ENCODE measurements at places on chromosomes 3 and 15.

- no peak for DNase-seq
Observed at GRCh38 chr15:40050788-40051470, 11.9 kb upstream of the SRP14 start.

GRCh38 chr3:169822983-169823382 is 10.3 kb upstream of the LRRC34 start:
- no peak for DNase-seq

DNA sequence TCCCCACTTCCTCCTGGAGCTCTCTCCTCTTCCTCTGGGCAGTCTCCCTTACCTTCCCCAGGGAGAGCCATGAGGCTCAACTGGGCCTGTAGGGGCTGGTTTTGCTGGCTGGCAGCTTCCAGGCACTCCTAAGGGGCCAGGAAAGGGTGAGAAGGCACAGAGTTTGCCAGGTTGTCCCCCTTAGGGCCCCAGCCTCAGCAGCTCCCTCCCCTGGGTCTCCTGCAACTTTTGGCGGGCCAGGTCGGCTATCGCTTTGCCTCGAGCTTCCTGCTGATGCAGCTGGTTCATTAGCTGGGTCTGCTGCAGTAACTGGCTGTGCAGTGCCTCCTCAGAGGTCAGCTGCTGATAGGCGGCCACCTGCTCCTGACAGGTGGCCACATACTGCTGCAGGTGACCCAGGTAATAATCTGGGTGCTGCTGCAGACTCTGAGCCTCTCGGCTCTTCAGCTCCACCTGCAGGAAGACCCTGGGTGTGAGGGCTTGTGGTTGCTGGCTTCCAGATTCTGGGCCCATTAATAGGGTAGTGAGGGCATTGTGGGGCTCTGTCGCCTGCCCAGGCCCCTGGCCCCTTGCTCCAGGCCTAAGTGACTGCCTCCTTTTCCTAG is 29.7 kb upstream of the OR4F6 start:
- DNase-seq: peak; percentile 16

- DNase-seq: no peak
Observed at GRCh38 chr3:13706886-13707285, 158.0 kb downstream of the FBLN2 start.

DNA sequence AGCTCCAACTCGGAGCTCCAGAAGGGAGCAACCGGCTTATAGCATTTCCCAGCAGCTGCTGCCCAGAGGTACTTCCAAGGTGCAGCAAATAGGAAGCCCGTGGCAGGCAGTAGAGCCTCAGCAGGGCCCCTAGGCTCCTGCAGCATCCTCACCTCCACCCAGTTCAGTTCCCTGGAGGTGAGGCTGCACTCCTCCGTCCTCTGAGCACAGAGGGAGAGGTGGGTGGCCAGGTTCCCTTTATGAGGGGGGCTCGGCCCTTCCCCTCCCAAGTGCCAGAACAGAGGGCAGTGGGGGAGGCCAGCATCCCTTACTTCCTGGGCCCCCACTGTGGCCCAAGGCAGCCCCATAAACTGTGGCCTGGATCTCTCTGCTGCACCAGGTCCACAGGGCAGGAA is 150.2 kb downstream of the ATP10A start:
- no peak for DNase-seq

DNA sequence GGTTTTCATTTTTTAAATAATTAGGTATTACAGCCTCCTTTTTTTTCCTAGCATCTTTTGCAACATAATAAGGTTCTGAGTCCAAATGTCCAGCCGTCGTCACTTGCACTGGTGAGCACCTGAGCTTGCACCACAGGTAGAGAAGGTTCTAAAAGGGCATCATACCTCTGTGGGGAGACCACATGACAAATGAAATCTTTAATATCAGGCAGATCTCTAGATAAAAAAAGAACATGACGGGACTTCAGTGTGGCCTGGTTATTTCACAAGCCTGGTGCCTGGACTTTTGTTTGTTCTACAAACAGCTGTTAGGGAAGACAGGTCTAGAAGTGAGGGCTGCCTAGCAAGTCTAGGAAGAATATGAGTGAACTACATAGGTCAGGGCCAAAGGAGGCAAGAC is 3.6 kb downstream of the ZBED2 start:
- no peak for DNase-seq

DNA sequence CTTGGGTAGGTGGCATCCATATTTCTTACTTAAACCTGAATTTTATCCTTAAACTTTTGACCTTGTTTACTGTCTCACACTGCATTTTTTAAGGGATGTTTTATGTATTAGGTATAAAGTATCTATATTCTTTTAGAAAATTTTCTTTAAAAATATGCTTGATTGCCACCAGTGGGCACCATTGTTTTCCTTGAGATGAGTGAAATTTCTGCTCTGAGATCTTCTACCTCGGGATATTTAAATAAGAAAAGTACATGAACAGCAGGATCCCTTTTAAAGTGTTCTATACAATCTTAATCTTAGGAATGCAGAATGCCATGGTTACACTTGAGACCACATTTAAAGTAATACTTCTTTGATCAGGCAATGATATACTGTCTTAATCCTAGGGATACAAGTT is 108.7 kb downstream of the SLMAP start:
- no peak for DNase-seq

- DNase-seq: peak; percentile 41
Observed at GRCh38 chr3:62586356-62586755, 213.0 kb upstream of the FEZF2 start.

DNA sequence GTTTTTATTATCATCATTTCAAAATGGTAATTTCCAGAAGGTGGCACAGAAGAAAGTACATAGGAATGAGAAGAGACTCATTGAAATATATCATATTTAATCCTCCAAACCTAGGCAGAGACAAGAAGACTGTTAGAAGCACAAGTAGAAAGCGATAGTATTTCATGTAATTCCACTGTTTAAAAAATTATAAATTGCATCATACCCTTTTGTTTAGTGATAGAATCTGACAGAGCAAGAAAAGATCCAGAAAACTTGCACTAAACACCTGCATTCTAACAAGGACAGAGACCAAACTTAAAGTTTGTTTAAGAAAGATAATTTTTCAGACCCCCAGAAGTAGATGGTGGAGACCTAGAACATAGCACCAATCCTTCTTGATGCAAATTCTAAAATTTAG is 56.9 kb upstream of the CD96 start:
- no peak for DNase-seq
